SIG-M5 (cell line): ENCODE measurements at places on chromosomes 4 and X.

DNA sequence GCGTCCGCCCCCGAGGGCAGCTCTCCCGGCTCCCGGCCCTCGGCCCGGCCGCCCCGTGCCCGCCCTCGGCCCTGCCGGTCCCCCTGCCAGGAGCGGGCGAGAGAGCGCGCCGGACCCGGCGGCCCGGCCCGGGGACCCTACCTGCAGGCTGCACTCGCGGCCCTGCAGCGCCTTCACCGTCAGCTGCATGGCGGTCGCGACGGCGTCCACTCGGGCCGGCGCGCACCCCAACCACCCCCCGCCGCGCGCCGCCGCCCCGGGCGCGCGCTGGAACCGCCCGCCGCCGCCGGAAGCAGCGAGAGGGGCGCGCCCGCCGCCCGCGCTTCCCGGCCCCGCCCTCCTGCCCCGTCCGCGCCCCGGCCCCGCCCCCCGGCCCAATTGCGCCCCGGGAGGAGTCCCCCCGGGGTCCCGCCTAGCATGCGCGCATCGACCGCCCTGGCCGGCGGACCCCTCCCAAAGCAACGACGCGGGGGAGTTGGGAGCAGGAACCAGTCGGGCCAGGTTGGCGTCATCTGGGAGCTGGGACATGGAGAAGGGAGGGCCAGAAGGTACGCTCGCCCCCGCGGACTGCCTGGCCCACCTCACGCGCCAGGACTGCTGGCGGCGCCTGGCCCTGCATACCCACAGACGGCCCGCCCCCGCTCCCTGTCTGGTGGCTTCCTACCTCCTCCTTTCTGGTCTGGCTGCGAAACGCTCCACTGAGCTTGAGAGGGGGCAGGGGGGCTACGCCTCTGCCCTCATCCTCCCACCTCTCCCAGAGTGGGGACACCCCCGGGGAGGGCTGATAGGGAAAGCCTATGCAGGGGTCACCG is at the start of gene UBL4A:
TSS of gene UBL4A (minus strand) at position 220 of the 812 bp plus-strand sequence. CDS start at position 189, 31 bp downstream.
- DNase-seq, result no peak

DNA sequence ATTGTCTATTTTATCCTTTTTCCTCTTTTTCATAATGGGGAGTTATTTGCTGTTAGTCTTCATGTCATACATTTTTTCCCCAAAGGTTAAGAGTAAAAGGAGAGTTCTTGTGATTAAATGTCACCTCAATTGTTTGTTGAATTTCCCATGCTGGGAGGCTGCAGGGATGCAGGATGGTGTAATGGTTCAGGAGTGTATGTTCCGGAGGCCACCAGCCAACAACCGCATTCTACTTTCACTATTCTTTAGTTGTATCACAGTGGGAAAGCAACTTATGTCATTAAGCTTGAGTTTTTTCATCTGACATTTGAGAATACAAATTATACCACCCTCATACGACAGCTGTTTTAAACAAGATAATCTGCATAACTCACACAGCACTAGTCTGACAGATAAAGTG is 15.4 kb downstream of the AFP start:
- DNase-seq, result no peak

GRCh38 chr4:93835929-93836328 is 7.4 kb downstream of the ATOH1 start:
- no peak for DNase-seq

DNA sequence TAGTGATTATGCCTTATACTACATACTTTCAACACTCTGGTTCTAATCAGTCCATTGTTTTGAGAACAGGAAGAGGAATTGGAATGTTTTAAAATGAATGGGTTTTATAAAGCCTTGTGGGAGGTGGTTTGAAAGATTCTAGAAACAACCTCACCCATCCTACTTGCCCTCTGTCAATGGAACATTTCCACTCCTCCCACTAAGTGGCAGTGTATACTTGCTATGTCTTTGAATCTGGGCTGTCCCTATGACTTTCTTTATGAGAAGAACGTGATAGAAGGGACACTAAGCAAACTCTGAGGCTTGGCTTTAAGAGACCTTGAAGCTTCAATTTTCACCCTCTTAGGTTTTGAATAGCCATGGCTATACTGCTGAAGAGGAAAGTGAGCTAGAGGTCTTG is 611.2 kb downstream of the PPP4R3C start:
- DNase-seq, result no peak

GRCh38 chr4:27176400-27176799 is 315.8 kb downstream of the STIM2 start:
- no peak for DNase-seq

GRCh38 chr4:155787113-155787710 is 28.4 kb downstream of the GUCY1B1 start:
- no peak for DNase-seq

DNA sequence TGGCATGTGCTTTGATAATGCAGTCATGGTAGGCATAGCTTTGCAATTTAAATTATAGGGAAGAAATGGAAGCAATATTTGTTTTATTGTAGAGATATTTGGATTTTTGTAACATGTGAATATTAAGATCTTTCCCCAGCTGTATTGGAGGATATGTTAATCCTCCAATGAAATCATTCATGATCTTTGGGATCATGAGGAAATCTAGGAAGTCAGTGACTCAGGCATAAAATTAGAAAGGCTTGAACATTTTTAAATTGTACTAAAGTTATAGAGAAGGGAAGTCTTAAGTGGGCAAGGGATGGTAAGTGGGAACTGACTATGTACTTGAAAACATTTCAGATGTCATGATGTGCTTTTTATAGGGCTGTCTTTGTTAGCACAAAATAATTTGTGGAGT is 46.8 kb downstream of the FIP1L1 start:
- DNase-seq, result no peak
